ENCODE measurements at places on chromosomes 13 and 19. TPM values are rescaled to one million over a fixed set of nuclear protein-coding genes. Genes with fewer than 3 reads are reported as not detected.
A peak's percentile ranks its signal among the peaks of the same experiment; 100 is the strongest.

DNA sequence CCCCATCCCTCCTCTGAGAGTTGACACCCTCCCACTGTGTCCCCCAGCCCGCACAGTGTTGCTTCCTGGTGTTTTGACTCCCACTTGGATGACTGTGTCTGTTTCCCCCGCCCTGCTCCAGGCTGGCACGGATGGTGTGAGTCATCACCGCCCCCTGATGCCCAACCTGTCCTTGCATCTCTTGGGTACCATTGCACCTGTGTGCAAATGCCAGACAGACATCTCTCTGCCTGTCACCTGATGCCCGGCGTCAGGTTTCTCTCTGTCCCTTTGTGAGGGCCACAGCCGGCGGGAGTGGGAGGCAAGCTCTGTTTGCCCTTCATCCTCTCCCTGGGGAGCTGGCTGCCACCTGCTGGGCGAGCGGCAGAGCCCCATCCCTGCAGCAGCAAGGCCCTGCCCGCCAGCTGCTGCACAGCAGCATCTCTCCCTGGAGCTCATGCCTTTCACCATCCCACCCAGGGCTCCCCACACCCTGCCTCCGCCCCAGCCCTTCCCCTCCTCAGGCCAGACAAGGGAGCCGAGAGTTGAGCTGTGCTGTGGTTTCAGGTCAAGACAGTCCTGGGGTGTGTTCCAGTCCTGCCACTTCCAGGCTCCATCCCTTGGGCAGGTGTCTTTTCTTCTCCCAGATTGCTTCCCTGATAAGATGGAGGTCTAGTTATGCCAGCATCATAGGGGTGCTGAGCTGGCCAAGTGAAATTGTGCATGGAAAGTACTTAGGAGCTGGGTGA lies 29.7 kb downstream of the NKPD1 start:
- H3K4me3 ChIP-seq, result no peak overlapping the region
- H3K27ac ChIP-seq, result no peak overlapping the region
- no peak for DNase-seq
- peaks cover 16% of the 10 kb centered on the region for H3K4me1 ChIP-seq
- H3K36me3 ChIP-seq, result peaks cover 32% of the 10 kb centered on the region

GRCh38 chr13:106587787-106588186 lies 19.9 kb upstream of the ARGLU1 start:
- H3K36me3 ChIP-seq, result no peaks in the 10 kb centered on the region
- H3K4me3 ChIP-seq, result no peak overlapping the region
- DNase-seq, result no peak
- no peak overlapping the region for H3K27ac ChIP-seq

GRCh38 chr13:44487989-44488388 lies 88.1 kb downstream of the TSC22D1 start:
- H3K27ac ChIP-seq, result no peak overlapping the region
- no peak for DNase-seq
- no peak overlapping the region for H3K4me3 ChIP-seq
- H3K4me1 ChIP-seq, result no peaks in the 10 kb centered on the region

- no peak for DNase-seq
- H3K27ac ChIP-seq, result no peak overlapping the region
- H3K27me3 ChIP-seq, result no peaks in the 10 kb centered on the region
- H3K4me3 ChIP-seq, result no peak overlapping the region
- no peaks in the 10 kb centered on the region for H3K4me1 ChIP-seq
Observed at GRCh38 chr19:542173-542866, 1.5 kb upstream of the GZMM start.

DNA sequence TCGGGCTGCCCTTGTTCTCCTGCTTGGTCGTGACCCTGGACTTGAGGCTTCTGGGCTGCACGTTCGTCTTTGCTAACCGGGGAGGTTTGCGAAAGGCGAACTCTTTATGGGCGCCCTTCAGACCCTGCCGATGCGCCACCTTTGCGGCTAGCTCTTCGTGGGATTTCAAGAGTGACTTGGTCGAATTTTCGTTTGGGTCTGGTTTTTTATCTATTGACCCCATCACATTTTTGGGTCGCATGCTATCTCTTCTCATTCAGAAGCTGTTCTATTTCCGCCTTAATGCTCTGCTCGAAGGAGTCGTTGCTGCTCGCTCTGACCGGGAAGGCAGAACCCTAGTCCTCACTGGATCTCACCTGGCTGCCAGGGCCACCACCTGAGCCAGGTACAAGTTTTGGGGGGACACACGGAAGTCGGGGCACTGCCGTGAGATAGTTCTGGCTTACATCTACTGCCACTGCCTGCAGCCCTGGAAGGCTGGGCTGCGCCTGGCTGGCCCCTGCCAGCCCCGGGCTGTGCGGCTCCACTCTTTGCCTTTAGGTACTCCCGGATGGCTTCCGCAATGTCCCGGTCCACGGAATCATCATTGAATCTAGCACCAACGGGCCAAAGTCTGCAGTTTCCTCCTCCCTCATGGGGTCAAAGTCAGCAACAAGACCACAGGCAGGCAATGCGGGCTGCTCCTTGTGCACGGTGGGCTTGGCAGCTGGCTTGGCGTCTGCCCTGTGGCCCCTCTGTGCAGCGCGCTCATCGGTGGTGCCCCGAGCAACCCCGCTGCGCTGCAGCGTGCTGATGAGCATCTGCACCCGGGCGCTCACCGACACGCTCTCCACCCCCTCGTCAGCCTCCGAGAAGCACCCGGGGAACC lies 16.2 kb downstream of the RB1 start:
- H3K4me1 ChIP-seq, result peaks cover 26% of the 10 kb centered on the region
- H3K4me3 ChIP-seq, result no peak overlapping the region
- DNase-seq, result peak; percentile 9
- H3K27ac ChIP-seq, result no peak overlapping the region

GRCh38 chr19:52599241-52599640 lies 29.2 kb downstream of the ZNF701 start:
- no peak overlapping the region for H3K4me3 ChIP-seq
- H3K27ac ChIP-seq, result no peak overlapping the region
- H3K27me3 ChIP-seq, result no peaks in the 10 kb centered on the region

- no peak overlapping the region for H3K27ac ChIP-seq
- H3K36me3 ChIP-seq, result no peaks in the 10 kb centered on the region
- no peaks in the 10 kb centered on the region for H3K4me1 ChIP-seq
- no peak overlapping the region for H3K4me3 ChIP-seq
- no peak for DNase-seq
- H3K27me3 ChIP-seq, result no peaks in the 10 kb centered on the region
Observed at GRCh38 chr13:44198826-44199225, 174.8 kb upstream of the SERP2 start.

Gene KLK12
- total RNA-seq, result not detected

Gene SNRNP70
- 241 TPM for total RNA-seq

Gene C13orf42
- total RNA-seq, result 0.06 TPM

GRCh38 chr13:69213396-69213795 lies 894.2 kb upstream of the ATXN8OS start:
- H3K27ac ChIP-seq, result no peak overlapping the region
- H3K36me3 ChIP-seq, result no peaks in the 10 kb centered on the region
- DNase-seq, result no peak
- H3K4me1 ChIP-seq, result no peaks in the 10 kb centered on the region
- no peak overlapping the region for H3K4me3 ChIP-seq

Gene CABP5
- not detected for total RNA-seq

Gene VMAC
- 5.3 TPM for total RNA-seq

Gene CBY2
- not detected for total RNA-seq

DNA sequence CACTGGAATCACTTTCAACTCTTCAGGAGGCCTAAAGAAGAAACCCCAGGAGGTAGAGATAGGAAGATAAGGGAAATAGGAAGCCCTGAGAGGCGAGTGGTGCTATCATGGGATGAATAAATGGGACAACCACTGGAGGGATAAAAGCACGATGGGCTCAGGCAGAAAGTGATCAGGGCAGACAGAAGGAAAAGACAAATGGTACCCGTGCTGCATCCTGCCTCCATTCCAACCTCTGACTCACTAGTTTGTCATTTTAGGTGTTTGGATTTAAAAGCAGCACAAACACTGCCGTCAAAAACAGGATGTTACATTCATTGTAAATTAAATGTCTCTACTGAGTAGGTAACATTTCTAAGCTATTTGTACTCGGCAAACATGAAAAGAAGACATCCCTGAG lies 314.3 kb upstream of the HTR2A start:
- H3K36me3 ChIP-seq, result no peaks in the 10 kb centered on the region
- H3K4me3 ChIP-seq, result no peak overlapping the region
- H3K27ac ChIP-seq, result no peak overlapping the region
- H3K27me3 ChIP-seq, result no peaks in the 10 kb centered on the region
- no peak for DNase-seq

Gene PTH2
- not detected for total RNA-seq

DNA sequence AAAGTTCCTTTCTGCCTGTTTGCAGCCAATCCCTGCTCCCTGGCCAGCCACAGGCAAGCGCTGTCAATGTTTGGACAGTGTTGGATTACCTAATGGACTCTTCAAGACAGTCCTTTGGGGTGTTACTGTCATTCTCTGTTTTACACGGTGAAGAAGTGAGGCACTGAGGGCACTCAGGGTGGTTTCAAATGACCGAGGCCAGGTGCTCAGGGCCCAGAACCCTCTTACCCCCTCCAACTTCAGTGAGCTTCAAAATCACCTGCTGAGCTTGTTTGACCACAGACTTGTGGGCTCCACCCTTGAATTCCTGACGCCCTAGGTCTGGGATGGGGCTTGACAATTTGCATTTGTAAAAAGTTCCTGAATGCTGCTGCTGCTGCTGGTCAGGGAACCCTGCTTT lies 97.9 kb downstream of the GGACT start:
- peaks cover 4% of the 10 kb centered on the region for H3K4me1 ChIP-seq
- H3K27ac ChIP-seq, result peak overlapping the region; percentile 50
- H3K4me3 ChIP-seq, result no peak overlapping the region

DNA sequence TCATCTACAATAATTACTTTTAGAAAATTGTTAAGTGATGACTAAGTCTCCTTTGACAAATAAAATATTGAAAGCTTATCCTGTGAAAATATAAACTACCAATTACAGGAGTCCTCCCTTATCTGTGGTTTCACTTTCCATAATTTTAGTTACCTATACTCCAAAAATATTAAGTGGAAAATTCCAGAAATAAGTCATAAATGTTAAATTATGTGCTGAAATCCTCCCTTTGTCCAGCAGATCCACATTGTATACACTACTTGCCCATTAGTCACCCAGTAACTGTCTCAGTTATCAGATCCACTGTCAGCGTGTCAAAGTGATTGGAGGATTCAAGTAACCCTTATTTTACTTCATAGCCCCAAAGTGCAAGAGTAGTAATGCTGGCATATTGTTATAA lies 98.1 kb downstream of the SERP2 start:
- peaks cover 1% of the 10 kb centered on the region for H3K36me3 ChIP-seq
- no peaks in the 10 kb centered on the region for H3K4me1 ChIP-seq
- H3K27me3 ChIP-seq, result no peaks in the 10 kb centered on the region
- no peak overlapping the region for H3K27ac ChIP-seq
- no peak for DNase-seq

GRCh38 chr13:99805361-99805760 lies 166.2 kb downstream of the ZIC5 start:
- no peak overlapping the region for H3K4me3 ChIP-seq
- DNase-seq, result no peak
- peaks cover 4% of the 10 kb centered on the region for H3K4me1 ChIP-seq
- no peaks in the 10 kb centered on the region for H3K27me3 ChIP-seq
- no peaks in the 10 kb centered on the region for H3K36me3 ChIP-seq

Gene CCDC8
- 16.6 TPM for total RNA-seq

Gene GPR12
- total RNA-seq, result 12.7 TPM

GRCh38 chr19:13723206-13723605 lies 41.1 kb upstream of the MRI1 start:
- no peaks in the 10 kb centered on the region for H3K27me3 ChIP-seq
- H3K4me3 ChIP-seq, result no peak overlapping the region
- no peaks in the 10 kb centered on the region for H3K36me3 ChIP-seq
- H3K4me1 ChIP-seq, result peaks cover 4% of the 10 kb centered on the region
- no peak for DNase-seq

DNA sequence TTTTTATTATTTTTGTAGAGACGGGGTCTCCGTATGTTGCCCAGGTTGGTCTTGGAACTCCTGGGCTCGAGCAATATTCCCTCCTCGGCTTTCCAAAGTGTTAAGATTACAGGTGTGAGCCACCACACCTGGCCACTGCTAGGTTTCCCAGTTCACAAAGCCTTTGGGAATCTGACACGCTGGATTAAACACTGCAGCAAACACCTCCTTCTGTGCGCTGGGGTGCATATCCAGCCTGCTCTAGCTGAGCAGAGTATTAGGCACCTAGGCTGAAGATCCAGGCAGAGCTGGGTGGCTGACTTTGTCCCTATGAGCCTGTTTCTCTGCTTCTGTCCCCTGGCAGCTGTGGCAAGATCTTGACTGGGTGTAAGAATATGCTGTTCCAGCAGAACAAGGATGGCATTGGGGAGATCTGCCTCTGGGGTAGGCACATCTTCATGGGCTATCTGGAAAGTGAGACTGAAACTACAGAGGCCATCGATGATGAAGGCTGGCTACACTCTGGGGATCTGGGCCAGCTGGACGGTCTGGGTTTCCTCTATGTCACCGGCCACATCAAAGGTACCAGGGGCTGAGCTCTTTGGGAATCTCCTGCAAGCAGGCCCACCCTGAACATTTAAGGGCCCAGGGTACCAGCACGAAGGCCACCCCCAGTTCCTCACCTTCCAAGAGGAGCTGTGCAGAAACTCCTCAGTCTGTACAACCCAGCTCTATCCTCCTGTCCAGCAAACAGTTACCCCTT lies 49.8 kb downstream of the ACSBG2 start:
- H3K27me3 ChIP-seq, result no peaks in the 10 kb centered on the region
- no peak overlapping the region for H3K27ac ChIP-seq

Data from spinal cord (tissue), 10 donors.